ENCODE measurements at places on chromosomes 12 and 14. TPM values are rescaled to one million over a fixed set of nuclear protein-coding genes. Genes with fewer than 3 reads are reported as not detected.

ARMH4 gene
- total RNA-seq = 2.6 TPM

LRRC43 gene
- total RNA-seq = not detected

- H3K4me1 ChIP-seq = no peaks in the 10 kb centered on the region
- no peak overlapping the region for H3K4me3 ChIP-seq
- H3K27ac ChIP-seq = no peak overlapping the region
- H3K36me3 ChIP-seq = 0 out of 2 replicates have a peak, but pooled peaks cover 2% of the 10 kb centered on the region
- no peak for DNase-seq
Observed at GRCh38 chr14:92993302-92993701, 70.4 kb downstream of the CHGA start.

- H3K36me3 ChIP-seq = peaks cover 4% of the 10 kb centered on the region
- H3K27ac ChIP-seq = no peak overlapping the region
- no peak overlapping the region for H3K4me3 ChIP-seq
- no peak for DNase-seq
- no peaks in the 10 kb centered on the region for H3K27me3 ChIP-seq
Observed at GRCh38 chr12:22683131-22683530, 58.2 kb downstream of the ETNK1 start.

DNA sequence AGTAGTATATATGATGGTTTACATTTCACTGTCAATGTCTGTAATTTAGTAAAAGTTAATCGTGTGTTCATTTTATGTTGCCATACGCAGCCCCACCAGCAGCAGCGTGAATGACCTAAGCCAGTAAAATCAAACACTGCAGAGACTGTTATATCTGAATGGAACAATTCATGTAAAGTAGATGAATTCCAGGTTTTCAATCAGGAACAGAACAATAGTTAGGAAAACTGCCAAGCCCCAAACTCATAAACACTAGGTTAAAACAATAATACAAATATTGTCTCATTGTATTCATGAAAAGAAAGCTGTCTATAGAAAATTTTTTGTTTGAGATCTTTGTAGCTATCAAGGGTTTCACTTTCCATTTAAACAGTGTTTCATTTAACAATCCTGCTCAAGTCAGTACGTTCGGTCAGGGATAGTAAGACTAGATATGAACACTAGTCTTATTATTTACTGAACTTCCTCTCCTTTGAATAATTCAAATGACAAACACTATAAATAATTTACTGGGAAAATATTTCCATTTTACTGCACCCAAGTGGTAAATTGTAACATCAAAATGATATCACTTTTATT is 256.8 kb upstream of the FLRT2 start:
- H3K27ac ChIP-seq = no peak overlapping the region
- no peaks in the 10 kb centered on the region for H3K27me3 ChIP-seq
- no peak for DNase-seq
- H3K4me3 ChIP-seq = no peak overlapping the region
- H3K36me3 ChIP-seq = no peaks in the 10 kb centered on the region

- no peaks in the 10 kb centered on the region for H3K27me3 ChIP-seq
- no peak for DNase-seq
- no peaks in the 10 kb centered on the region for H3K36me3 ChIP-seq
- no peaks in the 10 kb centered on the region for H3K4me1 ChIP-seq
- no peak overlapping the region for H3K4me3 ChIP-seq
- no peak overlapping the region for H3K27ac ChIP-seq
Observed at GRCh38 chr12:104828015-104828414, 130.1 kb downstream of the SLC41A2 start.

- H3K27ac ChIP-seq = no peak overlapping the region
- H3K36me3 ChIP-seq = no peaks in the 10 kb centered on the region
- H3K4me3 ChIP-seq = no peak overlapping the region
- H3K4me1 ChIP-seq = peaks cover 20% of the 10 kb centered on the region
- DNase-seq = no peak
Observed at GRCh38 chr14:72544615-72545387, 349.1 kb downstream of the DPF3 start.

DNA sequence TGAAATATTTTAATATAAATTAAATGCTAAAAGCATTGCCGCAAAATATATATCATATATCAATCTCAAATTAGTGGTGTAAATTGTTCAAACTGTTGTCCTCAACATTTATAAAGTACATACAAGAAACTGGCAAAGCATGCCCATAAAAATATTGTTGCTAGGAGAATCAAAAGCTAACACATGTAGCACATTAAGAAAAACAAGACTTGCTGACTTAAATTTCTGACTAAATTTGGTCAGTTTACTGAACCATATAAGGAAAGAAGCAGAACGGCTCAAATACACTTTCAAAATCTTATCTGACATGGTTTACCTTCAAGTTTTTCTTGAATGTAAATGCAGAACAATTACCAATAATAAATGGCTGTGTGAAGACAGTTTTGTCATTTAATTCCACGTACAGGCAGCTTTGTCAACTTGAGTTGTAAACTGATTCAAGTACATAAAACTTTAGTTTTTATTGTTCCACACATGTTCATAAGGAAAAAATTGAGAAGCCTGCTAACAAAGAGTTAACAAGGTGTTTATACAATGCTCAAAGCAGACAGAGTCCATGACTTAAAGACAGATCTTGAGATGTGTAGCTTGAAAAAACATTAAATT is 50.4 kb downstream of the PPP1R12A start:
- no peaks in the 10 kb centered on the region for H3K27me3 ChIP-seq
- H3K27ac ChIP-seq = no peak overlapping the region
- H3K4me3 ChIP-seq = no peak overlapping the region
- H3K36me3 ChIP-seq = no peaks in the 10 kb centered on the region

DNA sequence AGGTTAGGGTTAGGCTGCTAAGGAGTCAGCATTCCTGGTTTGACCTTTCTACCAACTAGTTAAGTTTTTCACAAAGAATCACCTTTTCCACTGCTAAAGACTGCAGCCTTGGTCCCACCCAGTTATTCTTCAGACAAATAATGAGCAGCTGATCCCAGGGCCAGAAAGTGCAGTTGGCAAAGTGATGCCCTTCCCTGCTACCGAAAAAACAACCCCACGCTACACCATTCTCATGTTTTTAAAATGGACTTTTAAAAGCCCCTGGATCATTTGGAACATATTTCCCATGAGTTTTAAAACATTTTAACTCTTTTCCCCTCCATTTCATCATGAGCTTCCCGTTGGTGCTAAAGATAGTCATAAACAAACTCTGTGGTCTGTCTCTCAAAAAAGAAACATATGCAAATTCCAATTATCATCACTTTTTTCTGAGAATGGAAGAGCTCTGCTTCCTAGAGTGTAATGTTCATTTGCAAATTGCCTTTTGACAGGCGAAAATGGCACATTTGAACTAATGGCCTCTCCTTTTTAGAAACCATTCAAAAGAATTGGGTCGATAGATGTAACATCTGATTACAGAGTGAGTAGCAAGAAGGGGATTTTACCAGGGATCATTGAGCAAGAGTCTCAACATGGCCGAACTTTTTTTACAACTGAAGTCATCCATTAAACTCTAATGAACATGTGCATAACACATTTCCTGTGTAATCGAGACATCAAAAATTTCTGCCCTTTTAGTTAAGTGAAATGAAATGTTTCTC is 129.3 kb upstream of the RAP1B start:
- no peak overlapping the region for H3K4me3 ChIP-seq
- H3K27ac ChIP-seq = no peak overlapping the region
- DNase-seq = no peak
- H3K4me1 ChIP-seq = peaks cover 24% of the 10 kb centered on the region
- no peaks in the 10 kb centered on the region for H3K27me3 ChIP-seq

GRCh38 chr14:68612049-68612448 is 180.8 kb downstream of the ZFP36L1 start:
- no peak overlapping the region for H3K4me3 ChIP-seq
- H3K36me3 ChIP-seq = peaks cover 9% of the 10 kb centered on the region
- no peak overlapping the region for H3K27ac ChIP-seq
- H3K27me3 ChIP-seq = no peaks in the 10 kb centered on the region

CLEC1B gene
- not detected for total RNA-seq

GRCh38 chr14:59769586-59769985 is 101.0 kb downstream of the RTN1 start:
- no peak for DNase-seq
- H3K4me1 ChIP-seq = no peaks in the 10 kb centered on the region
- H3K4me3 ChIP-seq = no peak overlapping the region
- H3K27ac ChIP-seq = no peak overlapping the region

GRCh38 chr12:100993916-100994450 is 199.4 kb downstream of the ANO4 start:
- no peaks in the 10 kb centered on the region for H3K27me3 ChIP-seq
- H3K4me1 ChIP-seq = no peaks in the 10 kb centered on the region
- no peak overlapping the region for H3K4me3 ChIP-seq
- H3K27ac ChIP-seq = no peak overlapping the region

DNA sequence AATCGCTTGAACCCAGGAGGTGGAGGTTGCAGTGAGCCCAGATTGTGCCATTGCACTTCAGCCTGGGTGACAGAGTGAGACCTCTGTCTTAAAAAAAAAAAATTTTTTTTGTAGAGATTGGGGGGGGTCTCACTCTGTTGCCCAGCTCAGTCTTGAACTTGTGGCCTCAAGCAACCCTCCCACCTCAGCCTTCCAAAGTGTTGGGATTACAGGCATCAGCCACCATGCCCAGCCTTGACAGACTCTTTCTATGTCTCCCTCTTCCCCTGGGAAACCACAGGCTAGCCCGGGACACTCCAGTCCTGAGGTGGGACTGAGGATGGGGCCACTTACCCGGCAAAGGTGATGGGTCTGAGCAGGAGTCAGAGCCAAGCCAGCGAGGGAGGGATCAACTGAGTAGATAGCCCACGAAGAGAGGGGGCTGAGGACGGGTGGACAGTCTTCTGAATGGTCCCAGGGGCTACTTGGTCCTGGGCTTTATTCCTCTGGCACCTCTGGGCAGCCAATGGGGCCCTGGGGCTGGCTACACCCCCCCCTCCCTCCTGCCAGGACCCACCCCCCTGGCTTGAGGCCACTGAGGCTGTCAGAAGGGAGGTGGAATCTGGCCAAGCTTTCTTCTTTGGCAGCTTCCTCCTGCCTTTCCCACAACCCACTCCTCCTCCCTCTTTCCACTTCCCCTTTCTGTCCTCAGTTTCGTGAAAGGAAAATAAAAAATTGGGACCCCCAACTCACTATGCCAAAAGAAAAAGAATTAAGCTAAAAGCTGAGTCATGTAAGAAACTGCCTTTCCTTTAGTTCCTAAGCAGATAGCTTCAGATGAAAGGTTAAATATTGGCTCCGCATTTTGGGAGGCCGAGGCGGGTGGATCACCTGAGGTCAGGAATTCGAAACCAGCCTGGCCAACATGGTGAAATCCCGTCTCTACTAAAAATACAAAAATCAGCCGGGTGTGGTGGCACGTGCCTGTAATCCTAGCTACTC is at the start of gene SDS:
Gene SDS (minus strand): TSS at position 453 of the 981 bp plus-strand sequence. CDS start 4,179 bp downstream, outside the sequence.
- H3K4me3 ChIP-seq = no peak within 1 kb of the TSS
- H3K27me3 ChIP-seq = no peaks in the 10 kb centered on the region
- DNase-seq = peak; percentile 28

DNA sequence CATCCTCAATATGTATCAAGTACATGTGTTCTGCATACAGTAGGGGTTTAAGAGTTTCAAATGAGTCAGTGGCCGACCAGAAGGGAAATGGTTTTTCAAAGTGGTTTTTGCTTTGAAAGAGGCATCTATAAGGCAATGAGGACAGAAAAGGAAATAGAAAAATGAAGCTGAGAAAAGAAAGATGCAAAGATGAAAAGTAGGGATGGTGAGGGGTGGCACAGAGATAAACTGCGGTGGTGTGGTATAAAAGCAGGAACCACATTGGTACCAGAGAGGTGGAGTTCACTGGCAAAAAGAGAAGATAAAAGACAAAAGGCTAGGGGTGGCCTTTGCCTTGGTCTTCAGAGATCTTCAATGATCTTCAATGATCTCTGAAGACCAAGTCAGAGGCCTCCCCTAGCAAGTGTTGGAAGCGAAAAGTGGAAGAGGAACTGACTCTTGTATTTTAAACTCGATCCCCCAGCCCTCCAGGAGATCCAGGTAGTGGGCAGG is 144.0 kb upstream of the KRR1 start:
- no peaks in the 10 kb centered on the region for H3K36me3 ChIP-seq
- no peak overlapping the region for H3K4me3 ChIP-seq
- H3K4me1 ChIP-seq = peaks cover 43% of the 10 kb centered on the region
- H3K27ac ChIP-seq = no peak overlapping the region

GRCh38 chr14:94029265-94029664 is 3.1 kb downstream of the OTUB2 start:
- H3K27ac ChIP-seq = peak overlapping the region; percentile 98
- H3K4me1 ChIP-seq = peaks cover 56% of the 10 kb centered on the region
- DNase-seq = no peak

GRCh38 chr12:68148261-68148951 is 11.1 kb downstream of the IFNG start:
- H3K27ac ChIP-seq = no peak overlapping the region
- peaks cover 93% of the 10 kb centered on the region for H3K27me3 ChIP-seq

DNA sequence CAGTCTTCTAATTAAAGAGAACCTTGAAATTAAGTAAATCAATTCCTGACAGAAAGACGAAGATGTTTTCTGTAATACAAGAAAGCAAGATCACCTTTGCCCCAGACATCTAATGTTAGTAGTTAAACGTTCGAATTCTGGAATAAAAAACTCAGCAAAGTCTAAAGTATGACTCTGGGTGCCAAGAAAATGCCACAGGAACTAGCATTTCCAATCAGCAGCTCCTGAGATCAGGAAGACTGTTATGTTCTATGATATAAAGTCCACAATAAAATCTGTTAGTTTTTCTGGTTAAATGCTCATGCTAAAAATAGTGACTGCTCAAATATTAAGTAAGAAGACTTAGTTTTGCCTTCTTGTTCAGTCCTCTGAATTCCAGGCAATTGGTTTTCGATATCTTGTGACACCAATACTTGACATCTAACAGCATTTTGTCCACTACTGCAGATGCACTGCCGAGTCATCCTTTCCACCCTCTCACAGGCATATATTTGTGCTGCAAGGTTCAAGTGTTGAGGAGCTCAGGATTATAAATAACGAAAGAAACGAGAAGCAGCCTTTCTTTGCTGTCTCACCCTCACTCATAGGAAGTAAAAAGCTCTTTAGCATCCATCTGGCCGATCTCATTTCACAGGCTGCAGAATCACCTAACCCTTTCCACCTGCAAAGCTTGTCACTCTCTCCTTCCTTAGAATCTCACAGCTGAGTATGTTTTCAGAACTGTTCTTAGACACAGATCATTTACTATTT is 32.0 kb downstream of the SSH1 start:
- no peak for DNase-seq
- no peak overlapping the region for H3K4me3 ChIP-seq
- H3K27ac ChIP-seq = no peak overlapping the region
- H3K36me3 ChIP-seq = peaks cover 38% of the 10 kb centered on the region

RNFT2 gene
- 15.8 TPM for total RNA-seq
